ENCODE measurements at places on chromosomes 3 and 15.

- DNase-seq: no peak
Measured at GRCh38 chr15:66253418-66254088, at the start of gene MEGF11. TSS of gene MEGF11 (minus strand) at chr15:66253750. CDS start at chr15:66128403, 125,347 bp downstream.

- no peak for DNase-seq
Measured at GRCh38 chr3:50563867-50564266, 3.7 kb downstream of the C3orf18 start.

DNA sequence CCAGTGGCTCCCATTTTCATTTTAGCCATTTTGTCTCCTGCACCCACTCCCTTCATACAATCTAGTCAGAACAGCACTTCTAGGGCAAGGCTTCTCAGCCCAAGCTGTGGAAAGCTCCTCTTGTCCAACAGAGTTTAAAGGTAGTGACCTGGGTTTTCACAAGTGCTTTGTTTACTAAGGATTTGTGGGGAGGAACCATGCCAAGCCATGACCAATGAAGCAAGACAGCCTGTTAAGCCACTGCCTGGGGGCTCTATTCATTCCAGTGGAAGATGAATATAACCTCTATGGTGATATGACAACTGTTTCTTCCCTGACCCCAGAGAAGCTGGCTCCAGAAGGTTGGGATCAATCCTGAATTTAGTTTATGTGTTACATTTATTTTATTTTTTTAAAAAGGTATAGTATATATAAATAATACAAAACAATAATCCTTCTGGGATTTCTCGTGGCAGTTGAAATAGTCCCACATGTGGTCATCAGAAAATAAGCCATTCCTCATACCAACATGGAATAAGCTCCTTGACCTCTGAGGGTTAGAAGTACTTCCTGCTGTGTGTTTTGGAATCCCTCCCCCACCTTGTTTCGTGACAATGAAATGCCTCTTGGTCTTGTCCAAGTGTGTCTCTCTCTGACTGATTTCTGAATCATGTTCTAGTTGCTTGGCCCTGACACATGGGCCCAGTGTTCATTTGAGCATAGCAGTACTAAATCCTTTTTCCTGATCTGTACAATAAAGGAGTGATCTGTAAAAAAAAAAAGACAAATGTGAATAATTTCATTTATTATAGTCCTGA lies 13.3 kb upstream of the THUMPD3 start:
- DNase-seq: no peak

- no peak for DNase-seq
Measured at GRCh38 chr3:111863942-111864694, 5.1 kb downstream of the PHLDB2 start.

- DNase-seq: no peak
Measured at GRCh38 chr3:150235799-150236198, 172.3 kb upstream of the TSC22D2 start.

DNA sequence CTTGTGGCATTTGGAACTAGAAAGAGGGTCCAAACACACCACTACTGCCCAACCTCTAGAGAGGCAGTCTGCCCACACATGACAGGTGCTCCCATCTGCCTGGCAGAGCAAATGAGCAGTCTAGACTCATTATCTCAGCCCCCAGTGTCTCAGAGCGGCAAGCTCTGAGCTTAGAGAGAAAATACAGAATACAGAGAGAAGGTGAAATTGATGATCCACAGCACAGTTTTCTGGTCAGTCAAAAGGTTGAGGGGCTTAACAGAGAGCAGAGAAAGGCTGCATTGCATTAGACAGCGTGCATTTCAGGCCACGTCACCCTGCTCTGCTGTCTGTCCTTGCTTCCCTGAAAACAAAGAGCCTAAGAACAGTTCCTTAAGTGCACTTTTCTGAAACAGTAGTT lies 135.1 kb downstream of the KCNMB2 start:
- DNase-seq: no peak

DNA sequence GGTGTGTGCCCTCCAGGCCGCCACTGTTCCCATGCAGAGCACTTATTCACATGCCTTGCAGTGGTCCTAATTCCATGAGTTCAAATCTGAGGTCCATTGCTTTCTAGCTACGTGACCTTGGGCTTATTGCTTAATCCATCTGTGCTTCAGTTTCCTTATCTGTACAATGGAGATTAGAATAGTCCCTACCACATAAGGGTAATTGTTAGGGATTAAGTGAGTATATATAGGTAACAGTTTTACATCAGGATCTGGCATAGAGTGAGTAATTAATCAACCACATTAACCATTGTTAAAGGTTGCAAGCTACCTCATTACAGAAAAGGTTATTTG lies 7.6 kb downstream of the CPN2 start:
- no peak for DNase-seq

GRCh38 chr3:178823591-178824246 lies 247.9 kb downstream of the ZMAT3 start:
- no peak for DNase-seq

DNA sequence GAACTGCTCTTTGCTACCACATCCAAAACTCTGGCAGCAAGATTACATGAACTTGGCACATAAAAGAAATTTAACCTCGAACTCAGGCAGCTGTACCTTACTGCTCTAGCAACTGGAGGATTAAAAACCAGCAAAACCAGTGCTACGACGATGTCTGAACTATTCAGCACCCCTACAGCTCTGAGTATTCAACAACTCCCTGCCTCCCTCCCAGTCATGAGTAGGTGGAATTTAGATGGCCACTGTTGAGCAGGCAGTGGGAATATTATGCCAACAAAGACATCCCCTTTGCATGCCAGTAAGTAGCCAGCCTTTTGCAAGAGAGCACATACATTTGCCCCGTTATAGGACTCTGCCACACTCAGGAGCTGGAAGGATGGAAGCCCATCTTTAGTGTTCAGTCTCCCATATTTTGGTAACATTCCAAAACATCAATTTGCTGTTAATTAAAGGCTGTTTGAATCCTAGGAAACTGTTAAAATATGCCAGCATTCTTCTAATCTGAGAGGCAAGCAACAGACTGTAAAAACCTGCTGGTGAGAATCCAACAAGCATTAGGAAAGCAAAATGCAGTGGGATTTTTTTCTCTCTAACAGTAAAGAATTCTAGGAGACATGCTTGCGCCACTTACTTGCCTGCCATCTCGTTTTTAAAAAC lies 85.4 kb downstream of the ZNF385D start:
- no peak for DNase-seq

DNA sequence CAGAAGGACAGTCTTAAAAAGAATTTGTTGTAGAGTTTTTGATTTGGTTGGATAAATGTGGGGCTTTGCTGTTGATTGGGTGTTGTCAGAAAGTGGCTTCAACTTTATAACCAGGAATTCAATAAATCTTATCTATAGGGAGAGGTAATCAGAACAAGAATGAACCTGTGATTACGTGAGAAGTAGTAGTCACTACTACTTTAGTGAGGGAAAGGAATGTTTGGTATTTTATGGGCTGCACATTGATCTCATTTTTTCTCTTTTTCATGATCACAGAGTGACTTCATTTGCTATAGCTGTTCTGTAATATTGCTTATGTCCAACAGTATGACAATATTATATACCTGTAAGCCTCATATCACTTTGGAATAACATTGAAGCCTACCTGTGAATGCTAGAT lies 485.2 kb upstream of the BCHE start:
- DNase-seq: no peak

DNA sequence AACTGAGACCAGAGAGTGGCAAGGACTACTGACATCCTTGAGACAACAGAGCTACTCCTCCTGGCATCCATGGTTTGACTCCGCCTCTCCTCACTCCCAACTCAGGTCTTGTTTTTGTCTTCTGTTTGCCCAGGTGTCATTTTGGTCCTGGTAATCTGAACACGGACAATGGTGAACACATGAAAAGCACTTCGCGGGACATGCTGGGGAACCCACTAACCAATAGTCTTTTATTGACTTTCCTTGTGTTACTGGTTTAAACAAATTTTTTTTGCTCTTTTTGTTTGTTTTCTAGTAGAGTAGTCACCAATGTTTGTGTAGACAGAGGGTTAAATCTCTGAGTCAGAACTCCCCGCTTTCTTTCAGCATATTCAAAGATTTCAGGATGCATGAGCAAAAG lies 38.4 kb downstream of the LARP6 start:
- DNase-seq: no peak

GRCh38 chr3:125022206-125022605 lies 33.6 kb downstream of the HEG1 start:
- DNase-seq: no peak

- no peak for DNase-seq
Measured at GRCh38 chr15:64970698-64971097, 19.0 kb downstream of the SPG21 start.

DNA sequence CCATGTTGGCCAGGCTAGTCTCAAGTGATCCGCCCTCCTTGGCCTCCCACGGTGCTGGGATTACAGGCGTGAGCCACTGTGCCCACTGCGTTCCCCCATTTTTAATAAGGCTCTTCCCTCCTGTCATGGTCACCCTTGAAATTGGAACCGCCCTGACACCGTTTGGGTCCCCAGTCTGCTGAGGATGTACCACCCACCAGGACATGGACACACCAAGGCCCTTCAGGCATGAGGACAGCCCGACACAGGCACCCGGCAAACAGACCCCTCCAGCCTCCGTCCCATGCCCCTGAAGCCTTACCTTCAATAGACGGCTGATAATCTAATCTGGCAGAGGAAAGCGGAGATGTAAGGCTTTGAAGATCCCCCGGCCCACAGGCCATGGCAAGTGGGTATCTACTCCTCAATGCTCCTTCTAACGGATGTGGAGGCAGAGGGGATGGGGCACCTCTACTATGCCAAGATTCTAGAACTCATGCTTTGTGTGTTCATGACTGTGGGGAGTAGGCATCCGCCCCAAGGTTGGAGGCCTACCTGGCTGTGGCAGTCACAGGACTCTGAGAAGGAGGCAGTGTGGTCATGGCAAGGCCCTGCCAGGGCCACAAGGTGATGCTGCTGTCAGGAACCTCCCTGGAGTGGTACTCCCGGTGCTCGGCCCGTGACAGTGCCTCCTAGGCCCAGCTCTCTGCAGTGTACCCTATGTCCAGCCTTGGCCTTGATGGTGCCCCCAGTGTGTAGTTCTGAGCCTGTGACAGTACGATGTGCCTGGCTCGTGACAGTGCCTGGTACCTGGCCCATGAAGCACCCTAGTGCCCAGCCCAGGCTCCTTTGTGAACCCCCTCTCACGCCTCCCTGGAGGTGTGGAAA lies 18.6 kb upstream of the PRSS50 start:
- no peak for DNase-seq

GRCh38 chr3:31377045-31377642 lies 155.6 kb upstream of the STT3B start:
- DNase-seq: no peak

DNA sequence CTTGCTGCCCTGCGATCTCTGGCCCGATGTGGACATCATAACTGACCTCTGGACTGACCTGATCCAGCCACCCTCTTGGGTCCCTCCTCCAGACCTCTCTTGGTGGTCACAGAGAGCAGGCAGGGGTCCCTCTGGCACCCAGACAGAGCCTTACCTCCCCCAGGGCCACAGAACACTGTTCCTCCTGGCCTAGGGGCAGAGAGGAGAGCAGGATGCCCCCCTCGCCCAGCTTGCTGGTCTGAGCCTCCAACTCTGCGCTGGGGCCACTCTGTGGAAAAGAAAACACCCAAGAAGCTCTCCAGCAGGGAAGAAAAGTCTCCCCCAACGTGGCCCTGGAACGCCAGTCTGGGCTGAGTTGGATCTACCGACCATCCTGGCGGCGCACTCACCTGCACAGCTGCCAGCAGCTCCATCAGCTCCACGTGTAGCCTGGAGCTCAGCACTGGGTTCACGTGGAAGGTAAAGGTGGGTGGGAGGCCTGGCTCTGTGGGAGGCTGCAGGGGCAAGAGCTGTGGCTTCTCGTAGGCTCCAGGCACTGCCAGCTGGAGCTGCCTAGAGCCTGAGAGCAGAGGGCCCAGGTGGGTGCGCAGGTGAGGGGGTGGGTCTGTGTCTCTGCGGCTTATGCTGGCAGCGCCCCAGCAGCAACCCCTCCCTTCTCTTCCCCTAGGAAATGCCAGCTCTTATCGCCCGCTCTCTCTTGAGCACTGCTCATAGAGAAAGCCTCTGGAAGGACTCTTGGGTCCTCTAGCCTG lies 6.0 kb downstream of the PLA2G4F start:
- DNase-seq: no peak

DNA sequence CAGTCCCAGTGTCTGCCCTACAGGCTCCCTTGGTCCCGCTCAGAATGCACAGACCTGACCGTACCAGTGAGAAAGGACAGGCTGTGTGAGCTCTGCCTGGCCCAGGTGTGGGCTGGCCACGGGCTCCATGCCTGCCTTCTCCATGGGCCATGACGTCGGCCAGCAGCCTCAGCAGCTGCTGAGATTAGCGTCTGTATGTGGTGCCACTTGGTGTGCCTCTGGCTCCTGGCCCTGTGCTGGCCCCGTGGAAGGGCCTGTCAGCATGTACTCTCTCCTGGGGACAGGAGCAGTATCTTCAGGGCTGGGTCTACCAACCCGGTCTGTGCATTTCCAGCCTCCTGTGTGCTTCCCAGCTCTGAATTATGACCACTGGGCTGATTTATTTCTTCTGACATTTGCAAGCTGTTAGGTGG lies 25.7 kb downstream of the KLF13 start:
- DNase-seq: no peak

GRCh38 chr15:38997841-38998240 lies 433.2 kb upstream of the RASGRP1 start:
- DNase-seq: no peak

- no peak for DNase-seq
Measured at GRCh38 chr15:68586274-68586961, 7.6 kb downstream of the CORO2B start.

Data from NCI-H2081 treated with DMSO at 0.1 percent for 48 hours (cell line).